ENCODE measurements at places on chromosomes 6 and 20. TPM values are rescaled to one million over a fixed set of nuclear protein-coding genes. Genes with fewer than 3 reads are reported as not detected.

GRCh38 chr20:9919271-9920014 lies 80.6 kb upstream of the PAK5 start:
- H3K27me3 ChIP-seq, result peaks cover 3% of the 10 kb centered on the region
- no peak for DNase-seq
- H3K36me3 ChIP-seq, result no peaks in the 10 kb centered on the region

DNA sequence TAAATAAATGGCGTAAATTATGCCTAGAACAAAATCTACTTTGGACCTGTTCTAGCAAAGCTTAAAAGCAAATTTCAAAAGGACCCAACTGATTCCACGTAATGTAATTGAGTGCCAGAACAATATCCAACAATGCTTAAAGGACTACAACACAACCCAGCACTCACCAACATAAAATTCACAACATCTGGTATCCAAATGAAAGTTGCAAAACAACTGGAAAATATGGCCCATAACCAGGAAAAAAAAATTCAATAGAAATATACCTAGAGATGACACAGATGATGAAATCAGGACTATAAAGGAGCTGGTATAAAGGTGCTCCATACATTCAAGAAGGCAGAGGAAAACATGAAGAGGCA lies 14.1 kb downstream of the TUBB2B start:
- peaks cover 48% of the 10 kb centered on the region for H3K27me3 ChIP-seq
- no peak for DNase-seq
- H3K36me3 ChIP-seq, result no peaks in the 10 kb centered on the region
- H3K4me1 ChIP-seq, result no peaks in the 10 kb centered on the region

DNA sequence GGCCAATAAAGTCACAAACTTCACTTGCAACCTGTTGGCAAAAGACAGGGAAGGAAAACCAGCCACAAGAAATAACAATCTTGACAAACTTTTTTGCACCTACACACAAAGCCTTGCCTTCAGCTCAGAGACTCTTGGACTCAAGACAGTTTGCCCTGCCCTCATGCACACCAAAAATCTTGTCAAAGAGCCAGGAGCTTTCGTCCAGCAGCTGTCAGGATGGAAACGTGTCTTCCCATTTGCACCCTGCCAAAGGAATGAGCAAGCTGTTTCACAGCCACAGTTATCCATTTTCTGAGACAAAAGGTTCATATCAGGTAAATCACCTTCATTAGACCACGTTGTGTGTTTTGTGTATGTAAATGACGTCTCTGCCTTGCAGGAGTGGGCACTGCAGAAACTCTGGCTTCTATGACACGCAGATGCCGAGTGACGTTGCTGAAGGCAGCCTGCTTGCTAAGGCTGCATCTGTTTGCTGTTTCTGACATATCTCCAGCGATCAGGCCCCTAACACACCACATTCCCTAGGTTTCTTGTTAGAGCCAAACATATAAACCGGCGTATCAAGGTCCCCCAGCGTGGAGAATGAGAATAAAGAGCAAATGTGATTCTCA lies 193.4 kb downstream of the SYNDIG1 start:
- peaks cover 3% of the 10 kb centered on the region for H3K4me1 ChIP-seq
- no peaks in the 10 kb centered on the region for H3K27me3 ChIP-seq
- no peak for DNase-seq

DNA sequence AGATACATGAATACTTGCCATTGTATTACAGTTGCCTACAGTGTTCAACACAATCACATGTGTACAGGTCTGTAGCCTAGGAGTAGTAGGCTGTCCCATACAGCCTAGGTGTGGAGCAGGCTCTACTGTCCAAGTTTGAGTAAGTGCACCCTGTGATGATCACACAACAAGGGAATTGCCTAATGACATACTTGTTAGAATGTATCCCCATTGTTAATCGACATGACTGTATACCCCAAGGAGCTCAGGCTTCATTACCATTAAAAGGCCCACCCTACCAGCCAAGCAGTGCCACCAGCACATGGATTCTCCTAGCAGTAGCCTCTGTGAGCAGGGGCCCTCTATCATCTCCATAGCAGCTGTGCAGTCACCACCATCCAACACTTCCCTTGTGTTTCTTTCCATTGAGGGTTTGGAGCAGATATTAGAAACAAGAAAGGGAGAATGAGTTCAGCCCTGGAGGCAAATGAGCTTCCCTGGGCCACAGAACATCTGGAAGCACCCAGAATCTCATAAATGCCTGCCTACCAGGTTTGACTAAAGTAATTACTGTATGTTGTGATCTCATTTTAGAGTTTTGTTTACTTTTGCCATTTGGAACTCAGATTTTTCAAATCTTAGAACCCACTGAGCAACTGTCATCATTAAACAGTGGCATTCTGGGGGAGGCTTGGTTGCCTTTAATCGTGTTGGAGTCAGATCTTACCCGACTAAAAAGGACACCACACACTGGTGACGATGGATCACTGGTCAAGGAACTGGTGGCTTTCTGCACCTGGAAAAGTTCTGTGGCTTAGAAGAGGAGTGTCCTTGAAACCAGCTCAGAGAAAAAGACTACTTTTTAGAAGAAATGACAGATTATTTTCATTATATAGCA lies 104.9 kb downstream of the TULP4 start:
- no peaks in the 10 kb centered on the region for H3K27me3 ChIP-seq
- H3K4me3 ChIP-seq, result no peak overlapping the region
- H3K36me3 ChIP-seq, result peaks cover 24% of the 10 kb centered on the region
- peaks cover 8% of the 10 kb centered on the region for H3K4me1 ChIP-seq

- H3K27ac ChIP-seq, result no peak overlapping the region
- no peak overlapping the region for H3K4me3 ChIP-seq
- no peak for DNase-seq
Observed at GRCh38 chr20:57530327-57530981, 5.5 kb upstream of the CTCFL start.

- H3K27ac ChIP-seq, result peak overlapping the region; percentile 94
- peak overlapping the region; percentile 46 for H3K4me3 ChIP-seq
- no peaks in the 10 kb centered on the region for H3K27me3 ChIP-seq
- H3K36me3 ChIP-seq, result no peaks in the 10 kb centered on the region
Observed at GRCh38 chr6:3825851-3826581, 23.2 kb upstream of the FAM50B start.

DNA sequence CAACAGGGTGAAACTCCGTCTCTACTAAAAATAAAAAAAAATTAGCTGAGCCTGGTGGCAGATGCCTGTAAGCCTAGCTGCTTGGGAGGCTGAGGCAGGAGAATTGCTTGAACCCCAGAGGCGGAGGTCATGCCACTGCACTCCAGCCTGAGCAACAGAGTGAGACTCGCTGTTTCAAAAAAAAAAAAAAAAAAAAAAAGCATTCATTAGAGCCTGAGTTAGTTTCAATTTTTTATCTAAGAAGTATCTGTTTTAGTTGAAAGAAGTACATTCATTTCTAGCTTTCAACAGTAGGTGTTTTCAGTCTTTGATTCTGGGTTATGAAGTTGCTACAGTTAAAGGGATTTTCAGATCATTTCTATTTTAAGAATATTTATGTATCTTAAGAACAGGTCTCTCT lies 42.2 kb downstream of the ZNF292 start:
- no peaks in the 10 kb centered on the region for H3K27me3 ChIP-seq
- peaks cover 68% of the 10 kb centered on the region for H3K4me1 ChIP-seq
- no peak overlapping the region for H3K4me3 ChIP-seq
- DNase-seq, result no peak
- H3K27ac ChIP-seq, result no peak overlapping the region

DNA sequence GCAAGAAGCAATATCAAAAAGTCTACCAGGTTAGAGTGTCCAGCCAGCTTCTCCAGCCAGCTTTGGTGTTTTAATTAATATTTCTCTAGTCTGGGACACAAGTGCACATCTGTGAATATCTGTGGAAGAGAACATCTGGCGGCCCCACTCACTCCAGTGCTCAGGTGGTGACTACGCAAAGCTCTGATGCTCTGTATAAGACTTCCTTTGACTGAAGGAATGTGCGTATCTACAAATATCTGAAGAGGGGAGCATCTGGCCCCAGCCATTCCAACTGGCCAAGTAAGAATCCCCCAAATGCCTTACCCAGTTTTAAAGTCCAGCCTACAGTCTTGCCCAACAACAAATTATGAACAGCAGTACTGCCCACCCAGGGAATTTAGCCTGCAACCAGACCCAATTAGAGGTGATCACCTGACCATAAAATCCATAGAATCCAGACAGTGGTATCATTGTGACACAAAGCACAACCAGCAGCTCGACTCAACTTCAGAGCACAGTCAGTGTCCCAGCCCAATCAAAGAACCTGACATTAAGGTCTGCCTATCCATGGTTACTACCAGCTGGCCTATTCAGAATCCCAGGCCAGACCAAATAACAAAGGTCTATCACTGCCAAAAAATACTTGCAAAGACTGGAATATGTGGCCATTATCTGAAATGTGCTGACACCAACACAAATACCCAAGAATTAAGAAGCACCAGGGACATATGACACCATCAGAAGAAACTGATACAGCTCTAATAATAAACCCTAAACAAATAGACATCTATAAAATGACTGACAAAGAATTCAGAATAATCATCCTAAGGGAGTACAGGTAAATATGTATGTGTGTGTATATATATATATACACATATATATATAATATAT lies 76.1 kb upstream of the MANEA start:
- H3K36me3 ChIP-seq, result no peaks in the 10 kb centered on the region
- no peaks in the 10 kb centered on the region for H3K4me1 ChIP-seq
- no peak for DNase-seq
- no peaks in the 10 kb centered on the region for H3K27me3 ChIP-seq
- H3K27ac ChIP-seq, result no peak overlapping the region

DNA sequence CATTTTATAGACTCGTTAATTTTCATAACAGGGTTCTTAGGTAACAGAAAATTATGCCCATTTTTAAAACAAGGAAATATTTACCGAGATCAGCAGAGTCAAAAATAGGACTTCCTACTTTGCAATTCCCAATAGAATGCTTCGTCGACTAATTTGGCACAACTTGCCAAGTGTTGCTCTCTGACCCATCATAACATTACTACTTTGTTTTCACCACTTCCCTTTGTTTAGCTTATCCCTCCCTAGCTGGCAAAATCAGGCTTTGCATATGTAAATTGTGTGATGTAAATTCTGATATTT lies 914 bp upstream of the RANBP9 start:
- no peaks in the 10 kb centered on the region for H3K27me3 ChIP-seq
- H3K36me3 ChIP-seq, result no peaks in the 10 kb centered on the region
- peaks cover 46% of the 10 kb centered on the region for H3K4me1 ChIP-seq
- H3K27ac ChIP-seq, result peak overlapping the region; percentile 92
- no peak for DNase-seq

DNA sequence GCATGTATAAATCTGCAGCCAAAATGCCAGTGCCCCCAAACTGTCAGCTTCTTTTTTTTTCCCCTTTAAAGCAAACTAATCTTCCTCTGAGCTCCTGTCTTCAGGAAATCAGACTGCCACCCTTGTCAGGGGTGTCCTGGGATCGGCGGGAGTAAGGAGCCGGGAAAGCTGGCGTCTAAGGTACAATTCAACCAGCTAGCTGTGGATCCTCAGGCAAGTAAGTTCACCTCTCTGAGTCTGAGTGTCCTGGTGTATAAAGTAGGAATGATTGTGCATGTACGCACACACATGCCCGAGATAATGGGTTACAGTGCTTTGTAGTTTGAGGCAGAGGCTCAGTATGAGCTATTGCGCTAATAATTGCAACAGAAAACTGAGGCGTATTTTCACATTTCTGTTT lies 98.3 kb downstream of the ANKRD60 start:
- no peak overlapping the region for H3K4me3 ChIP-seq
- H3K4me1 ChIP-seq, result peaks cover 13% of the 10 kb centered on the region
- peaks cover 75% of the 10 kb centered on the region for H3K27me3 ChIP-seq
- no peaks in the 10 kb centered on the region for H3K36me3 ChIP-seq
- no peak overlapping the region for H3K27ac ChIP-seq
- no peak for DNase-seq

DNA sequence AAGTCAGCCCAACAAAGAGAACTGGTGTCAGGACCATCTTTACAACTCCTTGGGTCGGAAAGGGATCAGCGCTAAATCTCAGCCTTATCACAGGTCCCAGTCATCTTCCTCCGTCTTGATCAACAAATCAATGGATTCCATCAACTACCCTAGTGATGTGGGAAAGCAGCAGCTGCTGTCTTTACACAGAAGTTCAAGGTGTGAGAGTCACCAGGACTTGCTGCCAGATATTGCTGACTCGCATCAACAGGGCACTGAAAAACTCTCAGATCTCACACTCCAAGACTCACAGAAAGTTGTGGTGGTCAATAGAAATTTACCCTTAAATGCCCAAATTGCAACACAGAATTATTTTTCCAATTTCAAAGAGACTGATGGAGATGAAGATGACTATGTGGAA lies 25.3 kb upstream of the MTHFD1L start:
- no peaks in the 10 kb centered on the region for H3K27me3 ChIP-seq
- DNase-seq, result no peak
- H3K4me3 ChIP-seq, result no peak overlapping the region

DNA sequence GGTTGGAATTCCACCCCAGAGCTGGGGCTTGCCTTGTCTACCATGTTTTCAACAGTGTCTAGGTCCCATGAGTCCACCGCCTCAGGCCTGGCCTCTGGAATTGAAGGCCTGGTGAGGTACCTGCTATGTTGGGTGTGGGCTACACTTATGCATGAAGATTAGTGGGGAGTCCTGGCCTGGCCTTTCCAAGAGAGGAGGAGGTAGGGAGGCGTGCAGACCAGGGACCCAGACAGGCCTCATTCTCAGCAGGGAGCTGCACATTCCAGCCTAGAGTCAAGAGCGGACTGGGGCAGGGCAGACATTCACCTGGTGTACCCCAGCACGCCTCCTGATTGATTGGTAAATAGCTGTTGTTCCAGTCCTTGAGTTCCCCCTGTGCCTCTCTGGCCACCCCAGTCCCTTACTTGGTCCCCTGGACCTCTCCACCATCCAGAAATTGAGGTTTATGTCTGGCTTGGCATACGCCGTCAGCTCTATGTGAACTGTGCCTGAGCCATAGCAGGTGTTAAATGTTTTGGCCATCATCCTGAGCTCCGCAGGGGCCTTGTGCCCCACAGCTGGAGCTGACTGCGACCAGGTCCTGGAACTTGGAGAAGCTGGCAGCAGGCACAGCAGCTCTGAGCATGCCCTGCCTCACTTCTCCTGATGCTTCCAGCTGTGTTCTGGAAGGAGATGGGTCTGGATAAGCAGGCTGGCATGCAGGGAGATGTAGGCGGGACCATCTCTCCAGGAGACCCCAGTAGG lies 8.2 kb upstream of the VEGFA start:
- H3K4me1 ChIP-seq, result peaks cover 3% of the 10 kb centered on the region
- no peak for DNase-seq
- H3K36me3 ChIP-seq, result no peaks in the 10 kb centered on the region
- H3K27ac ChIP-seq, result no peak overlapping the region
- no peaks in the 10 kb centered on the region for H3K27me3 ChIP-seq

POFUT1 gene
- total RNA-seq, result 28.9 TPM

PMEPA1 gene
- total RNA-seq, result 36.4 TPM

ADTRP gene
- 0.33 TPM for total RNA-seq

FAM8A1 gene
- 17.2 TPM for total RNA-seq

PEX3 gene
- total RNA-seq, result 21.0 TPM

MAP7 gene
- total RNA-seq, result 3.1 TPM

ADIG gene
- total RNA-seq, result not detected

CST2 gene
- total RNA-seq, result not detected
